ENCODE measurements at places on chromosomes 2 and 18.

DNA sequence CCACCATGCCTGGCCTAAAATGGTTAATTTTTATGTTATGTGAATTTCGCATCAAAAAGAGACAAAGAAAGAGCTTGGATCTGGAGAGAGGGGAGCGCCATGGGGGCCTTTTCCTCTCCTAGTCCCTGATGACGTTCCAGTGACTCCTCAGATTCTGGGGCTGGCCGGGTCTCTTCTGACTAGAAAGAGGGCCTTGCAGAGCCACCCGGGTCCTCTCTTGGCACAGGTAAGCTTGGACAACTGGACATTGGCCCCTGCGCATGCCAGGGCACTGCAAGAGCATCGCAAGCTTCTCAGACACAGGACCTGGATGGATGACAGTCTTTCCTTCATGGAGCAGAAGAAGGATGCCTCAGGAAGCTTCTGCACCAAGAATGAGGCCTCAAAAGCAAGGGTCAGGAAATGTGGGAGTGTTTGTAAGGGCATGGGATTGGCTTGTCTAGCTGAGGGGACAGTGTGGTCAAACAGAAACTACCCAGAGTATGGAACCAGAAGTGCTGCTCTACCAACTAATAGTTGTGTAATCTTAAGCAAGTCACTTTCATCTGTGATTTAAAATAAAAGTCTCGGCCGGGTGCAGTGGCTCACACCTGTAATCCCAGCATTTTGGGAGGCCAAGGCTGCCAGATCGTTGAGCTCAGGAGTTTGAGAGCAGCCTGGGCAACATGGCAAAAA lies 35.2 kb downstream of the FOSL2 start:
- no peak for DNase-seq

GRCh38 chr2:27271631-27272340 lies 3.4 kb upstream of the DNAJC5G start:
- DNase-seq: no peak

DNA sequence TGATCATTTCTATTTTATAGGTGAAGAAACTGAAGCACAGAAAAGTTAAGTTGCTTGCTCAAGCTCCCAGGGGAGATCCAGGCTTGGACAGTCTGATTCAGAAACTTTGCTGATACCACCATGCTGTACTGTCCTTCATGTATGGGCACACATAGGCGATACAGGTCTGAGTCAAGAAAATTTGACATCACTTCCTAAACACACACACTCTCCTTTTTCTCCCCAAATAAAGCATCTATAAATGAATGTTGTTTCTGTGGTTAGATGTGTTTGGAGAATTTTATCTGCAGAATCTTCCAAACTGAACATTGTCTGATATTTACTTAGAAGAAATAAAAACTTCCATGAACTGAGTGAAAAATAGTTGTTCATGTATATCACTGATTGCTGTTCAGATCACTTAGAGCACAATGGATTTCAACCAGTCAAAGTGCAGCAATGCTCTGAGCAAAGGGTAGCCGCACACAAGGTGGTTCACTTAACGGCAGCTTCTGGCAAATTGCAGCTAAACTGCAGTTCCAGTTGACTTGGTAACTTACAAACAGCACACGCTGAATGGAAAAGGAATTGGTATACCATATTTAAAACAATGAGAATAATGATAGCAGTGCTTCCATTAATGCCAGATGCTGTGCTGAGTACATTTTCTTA lies 10.0 kb upstream of the AGFG1 start:
- DNase-seq: no peak

DNA sequence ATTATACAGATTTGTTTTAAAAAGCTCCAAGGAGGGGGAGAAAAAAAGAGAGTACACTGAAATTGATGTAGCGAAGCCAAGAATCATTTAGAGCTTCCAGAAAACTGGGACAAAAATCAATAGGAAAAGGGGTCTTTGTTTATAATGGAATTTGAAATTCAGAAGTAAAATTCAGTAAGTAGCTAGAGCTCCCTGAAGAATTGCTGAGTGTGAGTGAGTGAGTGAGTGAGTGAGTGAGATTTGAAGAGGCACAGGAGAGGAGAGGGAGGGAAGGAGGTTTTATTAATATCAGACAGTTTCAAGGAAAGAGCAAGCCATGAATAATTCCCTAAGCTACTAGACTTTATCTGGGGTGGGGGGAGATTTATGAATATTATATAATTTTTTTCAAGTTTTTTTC lies 60.7 kb upstream of the ARHGAP28 start:
- no peak for DNase-seq

GRCh38 chr2:144014103-144014502 lies 505.8 kb downstream of the ZEB2 start:
- DNase-seq: no peak

DNA sequence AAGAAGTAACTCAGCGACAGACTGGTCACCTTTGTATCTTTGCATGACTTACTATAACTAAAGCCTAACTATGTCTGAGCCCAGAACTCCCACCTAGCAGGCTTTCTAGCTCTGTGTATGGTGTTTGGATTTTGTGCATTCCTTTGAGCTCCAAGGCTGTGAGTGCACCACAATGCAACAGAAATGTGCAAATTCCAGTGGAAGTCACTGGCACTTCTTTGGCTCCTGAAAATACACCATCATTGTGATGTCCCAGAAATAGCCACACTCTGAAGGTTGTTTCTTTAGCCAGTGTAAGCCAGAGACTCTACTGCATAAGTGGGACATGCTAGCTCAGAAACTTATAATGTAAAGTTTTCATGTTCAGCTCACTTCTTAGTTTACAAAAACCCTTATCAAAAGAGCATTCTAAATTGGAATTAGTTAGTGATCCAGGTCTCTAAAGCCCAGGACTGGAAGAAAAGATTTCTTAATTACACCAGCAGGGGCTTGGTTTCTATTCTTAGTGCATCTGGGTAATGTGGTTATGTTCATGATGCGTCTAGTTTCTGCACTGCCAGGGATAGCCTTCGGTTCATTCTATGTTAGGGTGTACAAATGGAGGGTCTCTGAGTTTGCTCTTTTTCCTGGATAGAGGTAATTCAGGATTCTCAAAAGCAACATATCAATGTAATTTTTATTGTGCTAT lies 1239.5 kb upstream of the ZEB2 start:
- DNase-seq: no peak

DNA sequence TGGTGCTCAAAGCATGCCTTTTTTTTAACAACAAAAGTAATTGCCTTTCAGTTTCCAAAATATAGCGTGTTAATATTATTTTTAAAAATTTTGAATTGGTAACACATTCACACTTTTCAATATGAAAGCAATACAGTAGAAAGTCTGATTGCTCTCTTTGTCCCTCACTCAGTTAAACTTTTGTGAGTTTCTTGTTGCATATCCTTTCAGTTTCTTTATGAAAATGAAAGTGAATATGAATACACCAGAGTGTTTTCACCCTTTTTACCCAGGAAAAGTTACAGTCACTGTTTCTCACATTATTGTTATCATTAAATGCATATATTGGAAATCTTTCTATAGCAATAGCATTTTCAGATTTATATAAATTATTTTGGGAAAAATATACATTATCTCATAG lies 377.4 kb upstream of the CRIM1 start:
- no peak for DNase-seq

GRCh38 chr2:53690876-53691275 lies 76.7 kb upstream of the CHAC2 start:
- DNase-seq: no peak

DNA sequence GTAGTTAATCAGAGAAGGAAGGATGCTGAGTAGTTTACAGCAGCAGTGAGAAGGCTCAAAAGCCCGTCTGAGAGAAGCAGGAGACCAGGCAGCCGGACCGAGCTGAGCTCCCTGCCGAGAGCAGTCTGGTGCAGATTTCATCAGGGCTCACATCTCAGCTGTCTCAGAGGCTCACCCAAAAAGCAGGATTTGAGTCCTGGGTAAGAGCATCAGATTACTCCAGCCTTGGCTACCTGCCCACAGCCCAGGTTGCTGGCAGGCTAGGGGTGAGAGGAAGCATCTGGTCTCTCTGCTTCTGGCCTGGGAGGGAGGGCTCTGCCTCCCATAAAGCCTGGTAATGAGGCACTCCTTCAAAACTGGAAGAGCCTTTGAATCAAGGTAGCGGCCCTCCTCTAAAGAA lies 140.5 kb downstream of the ST6GAL2 start:
- DNase-seq: no peak

GRCh38 chr18:24208270-24209035 lies 69.6 kb downstream of the CABYR start:
- DNase-seq: no peak

DNA sequence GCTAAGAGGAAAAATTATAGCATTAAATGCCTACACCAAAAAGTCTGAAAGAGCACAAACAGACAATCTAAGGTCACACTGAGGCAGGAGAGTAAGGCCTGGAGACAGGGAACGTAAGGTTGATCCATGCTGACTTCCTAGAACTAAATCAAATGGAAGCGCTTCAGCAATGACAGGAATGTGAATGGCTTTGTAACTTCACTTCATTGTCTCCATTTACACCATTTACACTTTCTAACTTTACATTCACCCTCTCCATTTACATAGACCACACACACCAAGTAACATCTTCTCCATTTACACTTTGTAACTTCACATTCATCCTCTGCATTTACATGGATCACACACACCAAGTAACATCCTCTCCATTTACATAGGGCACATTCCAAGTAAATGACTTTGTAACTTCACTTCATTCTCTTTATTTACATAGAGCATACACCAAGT lies 103.1 kb upstream of the SPATS2L start:
- no peak for DNase-seq

- no peak for DNase-seq
Measured at GRCh38 chr2:111225856-111226255, 105.1 kb downstream of the BCL2L11 start.

GRCh38 chr2:99933894-99934650 lies 208.3 kb downstream of the AFF3 start:
- no peak for DNase-seq

DNA sequence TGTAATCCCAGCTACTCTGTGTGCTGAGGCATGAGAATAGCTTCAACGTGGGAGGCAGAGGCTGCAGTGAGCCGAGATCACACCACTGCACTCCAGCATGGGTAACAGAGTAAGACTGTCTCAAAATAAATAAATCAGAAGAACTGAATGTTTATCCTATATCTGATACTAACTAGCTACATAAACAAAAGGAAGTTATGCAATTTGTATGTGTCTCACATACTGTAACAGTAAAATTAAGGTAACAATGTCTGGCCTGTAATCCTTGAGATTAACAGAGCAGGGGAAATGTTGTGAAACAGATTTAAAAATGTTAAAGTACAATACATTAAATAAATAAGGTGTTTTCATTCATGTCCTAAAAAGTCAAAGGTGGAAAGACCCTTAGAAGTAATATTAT lies 150.8 kb downstream of the MEMO1 start:
- no peak for DNase-seq

DNA sequence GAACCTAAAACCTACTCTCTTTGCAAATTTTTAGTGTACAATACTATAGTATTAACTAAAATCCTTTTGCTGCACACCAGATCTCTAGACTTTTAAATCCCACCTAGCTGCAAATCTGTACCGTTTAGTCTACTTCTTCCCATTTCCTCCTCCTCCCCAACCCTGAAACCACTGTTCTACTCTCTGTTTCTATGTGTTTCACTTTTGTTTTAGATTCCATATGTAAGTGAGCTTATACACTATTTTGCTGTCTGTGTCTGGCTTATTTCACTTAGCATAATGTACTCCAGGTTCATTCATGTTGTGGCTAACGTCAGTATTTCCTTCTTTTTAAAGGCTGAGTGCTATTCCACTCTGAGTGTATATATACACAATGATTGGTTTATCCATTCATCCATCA lies 18.4 kb upstream of the DSC2 start:
- no peak for DNase-seq

DNA sequence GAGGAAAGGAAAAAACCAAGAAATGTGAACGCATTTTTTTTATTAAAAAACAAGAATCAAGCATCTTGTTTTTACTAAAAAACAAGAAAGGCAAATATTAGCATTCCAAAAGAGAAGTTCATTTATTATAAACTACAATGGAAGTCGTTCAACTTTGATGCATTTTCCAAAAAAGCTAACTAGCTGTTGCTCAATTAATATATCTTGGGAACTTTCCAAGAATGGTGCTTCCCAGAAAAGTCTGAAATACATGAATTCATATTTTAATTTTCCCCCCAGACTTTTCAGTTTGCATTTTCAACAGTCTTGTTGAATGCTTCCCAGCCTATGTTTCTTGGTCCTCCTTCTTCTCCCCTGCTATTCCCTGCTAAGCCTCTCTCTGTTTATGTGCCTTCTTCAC lies 7.5 kb upstream of the RND3 start:
- DNase-seq: no peak

DNA sequence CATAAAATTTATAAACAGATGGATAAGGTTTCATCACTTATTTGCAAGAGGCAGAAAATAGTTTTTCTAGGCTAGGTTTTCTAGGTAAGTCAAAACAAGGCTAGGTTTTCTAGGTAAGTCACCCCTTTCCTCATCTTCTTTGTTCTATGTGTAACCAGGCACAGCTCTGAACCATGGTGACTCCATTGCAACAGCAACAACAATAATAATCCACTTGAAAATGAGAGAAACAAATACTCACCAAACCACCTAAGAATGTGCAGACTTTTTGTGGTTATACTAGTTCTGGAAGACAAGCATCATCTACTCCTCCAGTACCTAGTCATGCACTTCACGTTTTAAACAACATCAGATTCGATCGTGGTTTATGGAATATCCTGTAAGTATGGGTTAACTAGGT lies 237.4 kb upstream of the ACVR2A start:
- DNase-seq: no peak

GRCh38 chr2:232981767-232982360 lies 31.2 kb downstream of the NGEF start:
- DNase-seq: no peak

GRCh38 chr2:169716238-169716886 lies 17.3 kb upstream of the KLHL23 start:
- DNase-seq: no peak

DNA sequence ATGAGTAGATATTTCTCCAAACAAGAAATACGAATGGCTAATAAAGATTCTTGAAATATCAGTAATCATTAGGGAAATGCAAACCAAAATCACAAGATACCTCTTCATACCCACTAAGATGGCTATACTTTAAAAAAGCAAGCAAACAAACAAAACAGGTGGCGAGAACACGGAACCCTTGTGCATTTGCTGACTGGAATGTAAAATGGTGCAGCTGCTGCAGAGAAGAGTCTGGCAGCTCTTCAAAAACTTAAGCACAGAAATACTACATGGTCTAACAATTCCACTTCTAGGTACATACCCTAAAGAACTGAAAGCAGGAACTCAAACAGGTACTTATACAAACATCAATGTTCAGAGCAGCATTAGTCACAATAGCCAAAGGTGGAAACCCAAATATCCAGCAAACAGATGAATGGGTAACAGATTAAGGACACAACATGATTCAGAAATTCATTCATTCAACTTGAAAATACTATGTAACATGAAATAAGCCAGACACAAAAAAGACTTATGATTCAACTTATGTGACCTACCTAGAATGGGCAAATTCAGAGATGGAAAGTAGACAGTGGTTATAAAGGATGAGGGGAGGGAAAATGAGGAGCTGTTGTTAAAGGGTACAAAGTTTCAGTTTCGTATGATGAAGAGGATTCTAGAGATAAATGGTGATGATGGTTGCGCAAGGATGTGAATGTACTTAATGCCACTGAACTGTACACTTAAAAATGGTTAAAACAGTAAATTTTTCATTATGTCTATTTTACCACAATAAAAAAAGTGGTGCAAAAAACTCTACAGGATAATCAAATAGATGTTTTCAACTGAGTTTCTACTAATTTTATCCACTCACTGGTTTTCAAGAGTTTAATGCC lies 26.9 kb upstream of the GPR75 start:
- DNase-seq: no peak

- DNase-seq: peak; percentile 35
Measured at GRCh38 chr2:232315049-232315922, 63.3 kb upstream of the ALPP start.
